ENCODE measurements at places on chromosomes 12 and 14.

DNA sequence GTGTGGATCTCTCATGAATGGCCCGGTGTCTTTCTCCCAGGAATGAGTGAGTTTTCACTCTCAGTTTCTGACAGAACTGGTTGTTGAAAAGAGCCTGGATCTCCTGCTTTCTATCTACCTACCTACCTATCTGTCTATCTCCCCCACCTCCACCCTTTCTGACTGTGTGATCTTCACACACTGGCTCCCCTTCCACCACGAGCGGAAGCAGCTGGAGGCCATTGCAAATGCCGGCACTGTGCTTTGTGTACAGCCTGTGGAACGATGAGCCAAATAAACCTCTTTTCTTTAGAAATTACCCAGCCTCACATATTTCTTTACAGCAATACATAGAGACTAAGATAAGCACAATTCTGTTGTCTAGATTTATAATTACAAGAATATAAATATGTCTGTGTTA, 7.2 kb downstream of the GSKIP start:
- no peak for DNase-seq

GRCh38 chr12:123288751-123289346, 17.2 kb upstream of the CDK2AP1 start:
- no peak for DNase-seq

DNA sequence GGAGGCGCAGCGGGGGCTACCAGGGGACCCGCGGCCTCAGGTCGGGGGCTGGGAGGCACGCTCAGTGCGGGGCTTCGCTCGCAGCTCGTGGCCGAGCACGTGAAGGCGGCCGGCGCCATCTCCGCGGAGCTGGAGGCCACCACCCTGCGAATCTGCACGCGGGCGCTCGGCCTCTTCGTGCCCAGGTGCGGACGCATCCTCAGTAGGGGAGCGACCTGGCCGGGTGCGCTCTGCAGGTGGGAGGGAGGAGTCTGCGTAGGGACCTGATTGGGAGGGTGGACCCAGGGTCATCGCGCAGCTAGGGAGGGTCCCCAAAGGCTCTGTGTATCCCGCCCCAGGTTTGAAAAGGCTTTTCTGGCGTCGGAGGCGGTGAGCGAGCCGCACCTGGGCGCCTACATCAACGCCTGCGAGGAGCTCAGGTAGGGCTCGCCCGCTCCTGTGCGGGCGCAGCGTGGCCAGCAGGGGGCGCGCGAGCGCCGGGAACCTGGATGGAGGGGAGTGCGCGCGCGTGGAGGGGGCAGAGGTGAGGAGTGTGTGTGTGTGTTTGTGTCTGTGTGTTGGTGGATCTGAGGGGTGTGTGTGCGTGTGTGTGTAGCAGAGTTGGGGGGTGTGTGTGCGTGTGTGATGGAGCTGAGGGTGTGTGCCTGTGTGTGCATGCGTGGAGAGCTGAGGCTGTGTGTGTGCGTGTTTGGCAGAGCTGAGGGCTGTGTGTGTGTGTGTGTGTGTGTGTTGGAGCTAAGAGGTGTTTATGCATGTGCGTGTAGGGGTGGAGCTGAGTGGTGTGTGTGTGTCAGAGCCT, 10.3 kb downstream of the EXOC3L4 start:
- peak; percentile 91 for DNase-seq

GRCh38 chr14:26180221-26180620, 417.6 kb downstream of the NOVA1 start:
- no peak for DNase-seq

GRCh38 chr14:43786066-43786762, 720.9 kb downstream of the FSCB start:
- DNase-seq, result no peak

GRCh38 chr12:43586646-43587245, 34.7 kb upstream of the ADAMTS20 start:
- no peak for DNase-seq

GRCh38 chr12:113232840-113233585, 11.7 kb downstream of the TPCN1 start:
- no peak for DNase-seq

DNA sequence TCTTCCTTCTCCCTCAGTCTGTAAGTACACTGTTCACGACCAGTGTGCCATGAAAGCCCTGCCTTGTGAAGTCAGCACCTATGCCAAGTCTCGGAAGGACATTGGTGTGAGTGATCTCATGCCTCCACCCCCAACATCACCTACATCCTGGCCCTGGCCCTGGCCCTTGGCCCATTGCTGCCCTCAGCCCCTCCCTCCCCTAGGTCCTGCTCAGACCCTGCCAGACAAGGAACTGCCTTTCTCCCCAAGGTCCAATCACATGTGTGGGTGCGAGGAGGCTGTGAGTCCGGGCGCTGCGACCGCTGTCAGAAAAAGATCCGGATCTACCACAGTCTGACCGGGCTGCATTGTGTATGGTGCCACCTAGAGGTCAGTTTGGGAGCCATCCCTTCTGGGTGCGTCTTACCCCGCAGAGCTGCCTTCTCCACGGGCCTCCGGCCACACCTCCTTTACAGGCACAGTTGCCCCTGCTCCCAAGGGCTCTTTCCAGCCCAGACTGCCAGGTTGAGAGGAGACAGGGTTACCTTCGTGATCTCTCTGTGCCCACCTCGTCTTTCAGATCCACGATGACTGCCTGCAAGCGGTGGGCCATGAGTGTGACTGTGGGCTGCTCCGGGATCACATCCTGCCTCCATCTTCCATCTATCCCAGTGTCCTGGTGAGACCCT, 9.2 kb downstream of the DGKA start:
- DNase-seq, result peak; percentile 90

DNA sequence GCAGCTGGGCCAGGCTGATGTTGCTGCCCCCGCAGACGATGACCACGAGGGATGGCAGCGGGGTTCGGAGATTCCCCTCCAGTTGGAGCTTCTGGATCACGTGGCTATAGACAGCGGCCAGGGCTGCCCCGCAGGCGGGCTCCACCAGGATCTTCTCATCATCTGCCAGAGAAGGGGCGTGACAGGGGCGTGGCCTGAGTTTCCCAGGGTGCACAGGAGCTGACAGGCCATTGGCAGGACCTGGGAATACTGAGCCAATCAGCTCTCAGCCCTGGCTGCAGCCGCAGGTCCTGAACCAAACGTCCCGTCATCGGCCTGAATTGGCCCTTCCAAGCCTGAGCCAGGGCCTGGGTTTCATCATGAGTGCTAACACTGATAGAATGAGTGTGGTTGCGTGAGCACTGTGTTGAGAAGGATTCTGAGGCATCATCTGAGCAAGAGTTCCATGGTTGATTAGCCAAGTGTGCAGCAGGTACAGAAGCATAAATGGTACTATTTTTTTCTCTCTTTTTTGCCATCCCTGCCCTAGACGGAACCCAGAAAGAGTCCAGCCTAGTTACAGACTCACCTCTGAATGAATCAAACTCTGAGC, 10.6 kb downstream of the SDS start:
- DNase-seq, result peak; percentile 46

- DNase-seq, result no peak
These were observed 72.7 kb downstream of the TPH2 start for GRCh38 chr12:72011374-72011773.

DNA sequence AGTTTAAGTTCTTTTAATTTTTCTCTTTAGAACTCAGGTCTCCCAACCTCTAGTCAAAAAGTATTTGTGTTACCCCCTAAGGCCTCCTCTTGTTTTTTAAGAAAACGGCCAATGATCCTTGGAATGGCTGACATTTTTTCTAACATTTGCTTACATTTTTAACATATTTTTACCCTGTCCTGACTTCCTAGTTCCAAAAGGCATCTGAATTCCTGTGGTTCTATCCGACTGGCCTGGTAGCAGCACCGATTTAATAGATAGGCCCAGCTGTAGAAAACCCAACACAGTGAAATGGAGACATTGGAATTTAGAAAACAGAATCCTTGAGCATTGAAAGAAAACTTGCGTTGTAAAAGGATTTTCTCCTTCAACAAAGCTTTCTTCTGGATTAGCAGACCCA, 134.7 kb upstream of the GSC start:
- no peak for DNase-seq

- DNase-seq, result no peak
These were observed 82.3 kb downstream of the PLEKHG3 start for GRCh38 chr14:64786296-64787149.

DNA sequence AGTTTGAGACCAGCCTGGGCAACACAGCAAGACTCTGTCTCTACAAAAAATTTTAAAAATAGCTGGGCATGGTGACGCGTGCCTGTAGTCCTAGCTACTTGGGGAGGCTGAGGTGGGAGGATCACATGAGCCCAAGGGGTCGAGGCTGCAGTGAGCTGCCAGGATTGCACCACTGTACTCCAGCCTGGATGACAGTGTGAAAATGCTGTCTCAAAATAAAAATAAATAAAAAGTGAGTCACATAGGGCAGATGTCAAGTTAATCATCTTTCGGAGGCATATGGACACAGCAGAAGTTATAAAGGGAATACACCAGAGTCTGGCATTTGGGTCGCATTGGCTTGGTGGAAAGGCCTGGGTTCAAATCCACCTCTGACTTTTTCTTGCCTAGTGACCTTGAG, 92.7 kb downstream of the PHETA1 start:
- DNase-seq, result no peak

GRCh38 chr12:53258541-53259539, 9.3 kb upstream of the ESPL1 start:
- no peak for DNase-seq

DNA sequence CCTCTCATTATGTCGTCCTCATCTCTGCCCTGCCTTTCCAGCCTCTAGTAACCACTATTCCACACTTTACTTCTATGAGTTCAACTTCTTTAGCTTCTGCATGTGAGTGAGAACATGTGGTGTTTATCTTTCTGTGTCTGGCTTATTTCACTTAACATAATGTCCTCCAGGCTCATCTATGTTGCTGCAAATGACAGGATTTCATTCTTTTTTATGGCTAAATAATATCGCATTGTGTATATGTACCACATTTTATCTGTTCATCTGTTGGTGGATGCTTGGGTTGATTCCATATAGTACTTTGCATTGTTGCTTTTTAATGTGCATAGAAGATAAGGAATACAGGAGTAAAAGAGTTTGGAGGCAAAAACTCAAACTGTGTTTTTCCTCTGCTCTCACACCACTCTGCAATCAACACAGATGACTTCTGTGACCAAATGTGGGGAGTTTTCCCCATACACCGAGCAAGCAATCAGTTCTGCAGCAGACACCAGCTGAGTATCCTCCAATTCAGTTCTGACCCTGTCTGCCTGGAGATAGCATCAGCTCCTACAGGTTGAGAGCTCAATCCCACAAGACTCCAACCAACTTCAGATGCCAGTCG, 24.6 kb upstream of the FLVCR2 start:
- no peak for DNase-seq

DNA sequence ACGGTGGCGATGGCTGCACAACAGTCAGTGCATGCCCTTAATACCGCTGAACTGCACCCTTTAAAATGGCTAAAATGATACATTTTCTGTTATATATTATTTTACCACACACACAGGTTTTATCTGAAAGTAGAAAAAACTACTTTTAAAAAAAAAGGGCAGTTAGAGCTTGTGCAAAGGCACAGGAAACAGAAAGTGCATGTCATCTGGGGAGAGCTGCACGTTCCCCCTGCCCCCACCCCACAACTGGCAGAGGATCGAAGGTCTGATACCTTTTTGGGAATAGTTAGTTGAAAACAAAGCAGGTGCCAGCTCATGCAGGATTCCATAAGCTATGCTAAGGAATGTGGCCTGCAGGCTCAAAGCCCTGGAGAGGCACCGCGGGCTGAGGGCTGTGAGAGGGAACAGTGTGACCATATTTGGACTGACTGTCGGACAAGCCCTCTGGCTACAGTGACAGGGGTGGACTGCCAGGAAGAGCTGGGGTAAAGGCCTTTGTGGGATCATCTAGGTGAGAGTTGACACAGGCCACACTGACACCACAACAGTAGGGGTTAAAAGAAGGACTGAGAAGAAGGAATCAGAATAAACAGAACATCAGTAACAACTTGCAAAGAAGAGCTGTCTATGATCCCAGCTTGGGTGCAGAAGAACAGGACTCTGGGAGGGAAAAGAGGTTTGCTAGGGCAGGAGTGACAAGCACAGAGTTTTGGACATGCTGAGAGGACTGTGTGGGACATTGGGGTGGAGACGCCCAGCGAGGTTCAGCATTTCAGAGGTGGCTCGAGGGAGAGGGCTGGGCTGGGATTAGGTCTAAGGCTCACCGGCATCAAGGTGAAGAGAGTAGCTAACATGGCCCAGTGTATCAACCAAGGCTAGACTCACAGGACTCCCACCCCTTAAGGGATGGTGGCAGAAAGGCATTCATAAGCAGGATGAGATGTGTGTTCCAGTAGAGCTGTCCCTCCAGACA, 54.6 kb downstream of the ACTN1 start:
- DNase-seq, result no peak

DNA sequence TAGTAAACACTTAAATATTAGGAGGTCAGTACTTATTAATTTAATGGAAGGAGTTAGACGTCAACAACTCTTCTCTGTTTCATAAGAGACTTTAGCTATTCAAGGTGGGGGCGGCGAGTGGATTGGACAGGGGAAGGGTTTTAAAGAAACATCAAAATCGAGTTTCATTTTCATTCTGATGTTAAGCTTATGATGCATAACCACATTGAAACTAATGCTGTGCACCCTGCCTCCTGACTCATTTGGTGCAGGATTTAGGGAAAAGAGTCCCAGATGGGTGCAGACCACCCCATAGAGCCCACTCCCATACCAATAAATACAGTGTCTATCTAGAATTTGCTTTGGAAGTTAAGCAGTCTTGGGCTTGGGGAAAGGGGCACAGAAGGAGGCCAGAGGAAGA, 7.4 kb downstream of the ZBTB39 start:
- no peak for DNase-seq

DNA sequence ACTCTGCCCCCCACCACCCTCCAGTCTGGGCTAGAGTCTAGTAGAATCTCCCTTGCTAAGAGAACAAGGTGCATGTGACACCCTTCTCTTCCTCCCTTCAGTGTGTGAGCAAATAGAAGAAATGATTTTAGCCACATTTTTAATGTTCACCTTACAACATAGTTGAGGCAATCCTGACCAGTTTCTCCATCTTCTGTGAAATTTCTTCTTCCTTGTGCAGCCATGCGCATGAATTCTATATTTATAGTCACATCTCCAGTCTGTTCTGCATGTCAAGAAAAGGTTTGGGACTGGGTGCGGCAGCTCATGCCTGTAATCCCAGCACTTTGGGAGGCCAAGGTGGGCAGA, 9.5 kb upstream of the LTA4H start:
- DNase-seq, result no peak

DNA sequence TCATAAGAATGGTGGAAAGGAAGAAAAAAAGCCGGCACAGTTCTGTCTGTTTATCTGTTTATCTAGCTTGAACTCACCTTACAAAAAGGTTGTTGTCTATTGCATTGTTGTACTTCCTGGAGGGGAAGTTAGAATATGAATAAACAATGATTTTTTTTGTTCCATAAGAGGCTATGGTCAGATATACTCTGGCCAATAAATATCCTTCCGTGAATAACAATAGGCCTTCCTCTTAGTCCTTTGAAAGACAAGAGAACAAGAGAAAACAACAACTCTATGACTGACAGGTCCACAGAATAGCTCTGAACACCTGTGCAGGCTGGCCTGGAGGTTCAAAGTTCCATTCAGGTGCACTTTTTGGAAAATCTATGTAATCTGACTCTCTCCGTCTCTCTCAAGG, 192.8 kb upstream of the KRR1 start:
- DNase-seq, result no peak

- no peak for DNase-seq
These were observed 6.8 kb upstream of the LHX5 start for GRCh38 chr12:113478351-113479011.
